ENCODE measurements at places on chromosomes 4 and X.

GRCh38 chrX:103356858-103357257 lies 552 bp downstream of the TCEAL9 start:
- DNase-seq, result no peak

DNA sequence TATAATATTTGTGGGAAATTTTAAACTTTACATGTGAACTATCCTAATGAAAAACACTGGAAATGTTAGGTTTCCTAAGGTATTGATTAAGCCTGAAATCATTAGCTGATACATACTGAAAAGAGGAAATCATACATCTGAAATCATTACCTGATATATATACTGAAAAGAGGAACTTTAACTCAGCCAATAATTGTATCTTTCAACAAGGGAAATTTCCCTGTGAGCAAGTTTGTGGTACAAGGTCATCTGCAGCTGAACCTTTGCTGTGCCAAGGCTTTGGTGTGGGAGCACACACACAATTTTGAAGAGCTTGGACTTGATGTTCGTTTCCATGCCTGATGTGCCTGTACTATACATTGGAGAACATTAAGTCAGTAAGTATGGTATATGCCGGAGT lies 131.9 kb upstream of the USP9X start:
- no peak for DNase-seq

DNA sequence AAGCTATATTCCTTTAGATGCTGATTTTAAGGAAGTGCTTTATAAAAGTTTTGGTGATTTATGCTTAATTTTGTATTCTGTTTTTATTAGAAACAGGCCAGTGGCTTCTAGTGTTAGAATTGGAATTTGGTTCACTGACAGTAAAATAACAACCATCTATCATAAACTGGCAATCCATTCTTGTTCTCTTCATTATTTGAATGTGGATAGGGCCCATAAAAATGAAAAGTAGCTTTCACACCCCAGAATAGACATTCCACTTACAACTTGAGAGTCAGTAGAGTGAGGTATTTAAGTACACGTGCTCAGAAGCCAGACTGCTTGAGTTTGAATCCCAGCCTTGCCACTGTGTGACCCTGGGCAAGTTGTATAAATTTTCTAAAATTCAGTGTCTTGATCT lies 232.4 kb upstream of the CTSO start:
- DNase-seq, result no peak

GRCh38 chr4:56195025-56195424 lies 192.3 kb downstream of the AASDH start:
- no peak for DNase-seq

GRCh38 chr4:113052379-113052951 lies 3.0 kb downstream of the ANK2 start:
- no peak for DNase-seq

- peak; percentile 21 for DNase-seq
These were observed 27.2 kb upstream of the SLC25A4 start for GRCh38 chr4:185115827-185116232.

DNA sequence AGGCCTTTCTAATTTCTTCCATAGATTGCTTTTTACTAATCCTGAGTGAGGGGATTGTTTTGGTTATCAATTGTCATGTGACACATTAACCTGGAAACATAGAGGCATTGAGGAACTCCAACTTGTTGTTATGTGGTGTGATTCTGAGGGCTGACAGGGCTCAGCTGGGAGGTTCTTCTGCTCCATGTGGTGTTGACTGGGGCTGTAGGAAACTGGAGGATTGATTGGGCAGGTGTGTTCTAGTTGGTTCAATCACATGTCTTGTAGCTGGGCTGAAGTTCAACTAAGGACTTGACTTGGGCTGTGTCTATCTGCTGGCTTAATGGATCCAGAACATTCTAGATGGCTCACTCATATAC lies 10.8 kb upstream of the CRLF2 start:
- DNase-seq, result no peak

- no peak for DNase-seq
These were observed 53.7 kb upstream of the NKX1-1 start for GRCh38 chr4:1459722-1460511.

DNA sequence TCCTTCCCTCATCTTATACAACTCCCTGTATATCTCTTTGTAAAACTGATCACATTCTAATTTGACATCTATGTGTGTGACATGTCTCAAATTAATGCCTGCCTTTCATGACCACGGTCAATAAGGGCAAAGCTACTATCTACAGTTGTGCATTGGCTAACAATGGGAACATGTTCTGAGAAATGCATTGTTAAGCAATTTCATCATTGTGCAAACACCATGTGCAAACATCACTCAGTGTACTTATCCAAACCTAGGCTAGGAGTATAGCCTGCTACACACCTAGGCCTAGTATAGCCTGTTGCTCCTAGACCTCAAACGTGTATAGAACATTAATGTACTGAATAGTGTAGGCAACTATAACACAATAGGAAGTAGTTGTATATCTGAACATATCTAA lies 95.0 kb downstream of the BANK1 start:
- peak; percentile 57 for DNase-seq

GRCh38 chrX:23327104-23327503 lies 7.5 kb upstream of the PTCHD1 start:
- no peak for DNase-seq

- DNase-seq, result no peak
These were observed 94.3 kb downstream of the HPRT1 start for GRCh38 chrX:134554291-134554690.

GRCh38 chrX:9368262-9368661 lies 96.6 kb upstream of the TBL1X start:
- DNase-seq, result no peak

GRCh38 chrX:31258166-31258565 lies 186.3 kb upstream of the FTHL17 start:
- no peak for DNase-seq

GRCh38 chr4:140028676-140029517 lies 125.1 kb downstream of the MAML3 start:
- no peak for DNase-seq

GRCh38 chr4:162839814-162840213 lies 326.9 kb downstream of the NAF1 start:
- DNase-seq, result no peak

DNA sequence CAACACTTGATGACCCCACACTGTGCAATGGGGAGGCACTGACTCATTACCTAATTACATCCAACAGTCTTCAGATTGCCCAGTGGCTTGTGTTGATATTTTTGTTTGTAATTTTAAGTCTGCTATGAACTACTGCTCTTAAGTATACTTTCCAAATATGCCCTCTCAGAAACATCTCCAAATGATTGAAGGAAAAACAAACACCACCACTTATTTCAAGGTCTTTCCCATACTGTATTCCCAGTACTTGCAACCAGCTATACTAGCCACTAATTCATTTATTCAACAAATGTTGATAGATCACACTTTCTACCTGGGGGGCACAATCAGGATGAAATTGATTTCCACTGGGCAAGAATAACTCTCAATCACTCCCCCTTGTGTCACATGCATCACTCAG lies 302.2 kb upstream of the CPEB2 start:
- no peak for DNase-seq

GRCh38 chr4:13893211-13893610 lies 265.7 kb upstream of the BOD1L1 start:
- no peak for DNase-seq

- DNase-seq, result peak; percentile 70
These were observed 123.8 kb upstream of the TEX13D start for GRCh38 chrX:124208660-124209059.

DNA sequence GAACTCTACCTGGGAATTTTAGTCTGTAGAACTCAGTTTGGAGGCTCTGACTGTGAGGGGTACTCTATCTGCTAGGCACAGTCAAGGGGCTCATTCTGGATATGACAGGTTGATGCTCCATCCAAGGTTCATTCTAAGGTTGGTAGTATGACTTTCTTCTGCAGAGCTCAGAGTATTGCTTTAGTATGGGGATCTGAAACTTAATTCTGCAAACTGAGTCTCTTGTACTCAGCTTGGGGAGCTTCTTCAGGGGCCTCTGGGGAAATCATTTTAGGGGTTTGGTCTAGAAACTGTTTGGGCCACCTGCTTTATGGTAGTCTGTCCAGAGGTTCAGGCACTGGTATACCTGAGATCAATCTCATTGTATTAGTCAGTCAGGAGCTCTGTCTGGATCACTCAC lies 9.7 kb upstream of the TSR2 start:
- DNase-seq, result no peak

- no peak for DNase-seq
These were observed 389.7 kb upstream of the NR3C2 start for GRCh38 chr4:148831945-148832344.

DNA sequence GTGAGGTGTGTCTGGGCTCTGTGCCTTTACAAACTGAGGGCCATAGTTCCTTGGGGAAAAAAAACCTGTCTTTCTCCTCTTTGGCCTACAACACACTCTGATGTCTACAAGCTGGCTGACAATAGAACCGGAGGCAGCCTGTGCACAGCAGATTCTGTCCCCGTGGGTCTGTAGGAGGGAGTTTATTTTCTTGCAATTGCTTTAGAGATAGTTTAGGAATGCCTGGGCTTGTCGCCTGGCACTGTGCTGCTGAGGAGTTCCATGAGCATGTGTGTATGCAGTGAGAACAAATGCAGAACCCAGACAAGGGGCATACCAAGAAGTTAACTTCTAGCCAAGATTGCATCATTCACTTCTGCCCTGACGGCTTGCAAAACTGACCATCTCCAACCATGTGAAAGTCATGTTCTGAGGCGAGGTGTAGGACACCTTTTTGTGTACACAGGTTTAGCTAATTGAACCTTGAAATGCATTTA lies 54.1 kb downstream of the CCNI start:
- DNase-seq, result peak; percentile 67

GRCh38 chr4:88006956-88007303 lies 505 bp upstream of the PKD2 start:
- DNase-seq, result no peak

DNA sequence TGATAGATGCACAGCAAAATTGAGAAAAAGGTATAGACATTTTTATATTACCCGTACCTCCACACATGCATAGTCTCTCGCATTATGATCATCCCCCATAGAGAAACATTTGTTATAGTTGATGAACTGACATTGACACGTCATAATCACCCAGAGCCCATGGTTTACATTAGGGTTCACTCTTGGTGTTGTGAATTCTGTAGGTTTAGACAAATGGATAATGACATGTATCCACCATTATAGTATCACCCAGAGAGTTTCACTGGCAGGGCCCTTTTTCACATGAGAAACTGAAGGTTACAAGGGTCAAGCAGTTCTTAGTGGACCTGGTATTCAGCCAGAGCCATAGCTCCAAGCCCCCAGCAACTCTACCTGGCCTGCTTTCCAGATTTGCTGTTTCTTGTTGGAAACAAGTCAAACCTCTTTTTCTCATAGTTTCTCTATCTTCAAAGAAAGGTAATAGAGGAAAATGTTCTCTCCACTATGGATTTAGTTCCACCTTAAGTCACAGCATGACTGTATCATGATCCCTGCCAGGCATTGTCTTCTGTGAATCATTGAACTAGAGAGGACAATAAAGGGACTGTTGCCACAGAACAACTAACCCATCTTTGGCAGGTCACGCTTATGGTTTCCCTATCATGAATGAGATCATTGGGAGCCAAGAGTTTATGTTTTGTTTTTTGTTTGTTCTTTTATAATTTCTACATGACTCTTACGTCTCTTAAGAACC lies 64.0 kb downstream of the HHIP start:
- no peak for DNase-seq

- no peak for DNase-seq
These were observed 59.0 kb upstream of the DYNLT3 start for GRCh38 chrX:37906357-37906756.

- no peak for DNase-seq
These were observed 97.5 kb upstream of the GATB start for GRCh38 chr4:151858356-151858755.

- no peak for DNase-seq
These were observed 444 bp downstream of the FREM3 start for GRCh38 chr4:143700046-143700415.

- no peak for DNase-seq
These were observed 48.4 kb upstream of the SPANXN4 start for GRCh38 chrX:142977128-142977914.

DNA sequence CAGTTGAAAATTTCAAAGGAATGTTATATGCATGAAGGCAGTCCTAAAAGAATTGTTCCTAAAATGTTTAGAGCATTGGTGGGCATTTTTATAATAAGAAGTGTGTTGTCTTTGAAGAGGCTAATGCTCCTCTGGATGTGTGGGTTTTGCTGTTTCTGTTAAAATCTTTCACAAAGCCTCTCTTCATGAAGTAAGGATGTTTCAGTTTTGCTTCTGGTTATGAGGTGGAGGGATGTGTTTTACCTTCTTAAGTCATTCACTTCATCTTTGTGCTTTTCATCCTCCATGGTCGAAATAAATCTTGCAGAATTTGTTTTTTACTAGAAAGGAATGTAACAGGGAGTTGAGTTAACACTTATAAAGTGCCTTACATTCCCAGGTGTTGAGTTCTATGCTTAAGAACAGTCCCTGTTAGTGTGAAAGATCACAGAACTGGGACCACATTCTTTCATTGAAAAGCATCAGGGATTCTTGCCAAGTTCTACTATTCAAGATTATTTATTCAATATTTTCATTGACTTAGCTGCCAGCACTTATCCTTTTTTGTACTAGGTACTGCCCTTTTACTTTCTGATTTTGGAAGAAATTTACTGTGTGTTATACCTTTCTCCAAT lies 21.1 kb downstream of the FHIP1A start:
- DNase-seq, result no peak

DNA sequence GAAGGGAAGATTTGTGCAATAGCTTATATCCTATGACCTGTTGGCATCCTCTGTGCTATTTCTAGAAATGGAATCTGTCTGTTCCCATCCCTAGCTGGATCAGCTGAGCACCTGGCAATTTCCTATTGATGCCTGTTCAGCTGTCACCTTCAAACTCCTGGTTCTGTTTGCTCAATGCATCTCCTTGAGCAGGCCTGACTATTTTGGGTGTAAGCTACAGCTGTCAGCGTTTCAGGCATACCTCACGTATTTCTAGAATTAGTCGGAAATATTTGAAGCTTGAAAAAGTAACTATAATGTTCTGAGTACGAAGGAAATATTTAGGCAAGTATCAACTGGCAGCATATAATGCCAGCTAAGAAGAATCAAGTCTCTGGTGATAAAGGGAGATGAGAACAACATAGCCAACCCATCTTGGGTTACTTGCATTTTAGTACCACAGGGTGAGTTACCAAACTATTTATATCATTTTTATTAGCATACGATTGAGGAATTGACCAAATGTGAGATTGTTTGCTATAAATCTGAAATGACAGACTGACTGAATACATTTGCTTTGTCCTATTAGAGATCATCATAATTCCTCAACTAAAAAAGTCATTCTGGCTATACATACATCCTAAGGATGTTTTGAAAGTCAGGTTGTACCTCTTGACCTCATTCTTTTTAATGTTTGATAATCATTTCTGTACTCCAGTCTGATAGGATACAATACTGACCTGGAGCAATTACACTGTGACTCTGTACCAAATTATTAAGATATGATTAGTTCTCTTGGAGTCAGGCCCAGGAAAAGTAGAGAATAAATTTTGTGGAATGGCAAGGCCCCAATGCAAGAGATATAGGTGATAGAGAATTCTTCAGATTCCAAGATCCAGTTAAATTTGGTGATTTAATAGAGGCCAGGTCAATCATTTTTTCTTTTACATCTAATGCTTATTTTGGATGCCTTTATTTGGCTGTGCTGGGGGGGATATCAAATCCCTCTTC lies 36.4 kb upstream of the PLAC1 start:
- no peak for DNase-seq
